ENCODE measurements at places on chromosomes 11 and 22.
A peak's percentile ranks its signal among the peaks of the same experiment; 100 is the strongest.

GRCh38 chr11:75325713-75326438, 25.6 kb downstream of the ARRB1 start:
- DNase-seq, result no peak

DNA sequence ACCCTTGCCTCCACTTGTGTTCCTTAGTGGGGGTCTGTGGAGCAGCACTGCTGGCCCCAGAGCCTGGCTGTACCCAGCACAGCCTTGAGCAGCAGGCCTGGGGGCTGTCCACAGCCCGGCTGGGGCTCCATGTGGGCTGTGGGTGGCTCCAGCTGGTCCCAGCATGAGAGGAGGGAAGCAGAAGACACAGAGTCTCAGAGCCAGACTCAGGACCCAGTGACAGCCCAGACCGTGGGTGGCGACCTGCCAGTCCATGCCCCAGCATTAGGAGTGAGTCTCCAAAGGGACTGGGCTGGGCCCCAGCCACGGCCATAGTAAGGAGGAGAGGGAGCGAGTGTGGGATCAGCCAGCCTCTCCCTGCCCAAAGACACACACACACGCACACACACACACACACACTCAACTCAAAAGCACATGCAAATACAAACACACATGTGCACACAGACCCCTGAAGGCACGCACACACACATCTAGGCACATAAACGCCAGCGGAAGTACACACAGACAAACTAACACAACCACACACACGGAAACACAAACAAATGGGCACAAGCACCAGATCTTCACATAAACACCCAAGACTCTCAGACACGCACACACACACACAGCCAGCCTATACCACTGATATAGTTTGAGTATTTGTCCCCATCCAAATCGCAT, 16.7 kb upstream of the LRRC10B start:
- DNase-seq, result no peak

- DNase-seq, result no peak
These were observed 3.9 kb upstream of the DNAJB13 start for GRCh38 chr11:73946798-73947458.

- DNase-seq, result no peak
These were observed 108.2 kb downstream of the CYP2R1 start for GRCh38 chr11:14783788-14784187.

DNA sequence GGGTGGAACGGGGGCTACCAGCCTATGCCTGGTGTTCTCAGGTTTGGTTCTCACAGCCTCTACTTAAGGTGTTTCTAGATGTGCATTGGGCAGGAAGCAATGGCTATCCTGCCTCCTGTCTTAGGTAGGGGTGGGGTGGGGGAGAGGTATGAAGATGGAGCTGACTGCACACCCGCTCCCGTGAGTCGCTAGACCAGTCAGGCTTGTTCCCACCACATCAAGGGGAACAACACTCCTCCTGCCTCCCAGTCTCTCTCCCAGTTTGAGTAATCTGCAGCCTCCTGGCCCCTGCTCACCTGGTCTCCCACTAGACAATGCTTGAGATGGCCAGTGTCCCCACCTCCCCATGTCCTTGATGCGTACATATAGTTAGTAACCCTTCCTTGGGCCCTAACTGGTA, 79.3 kb upstream of the TENM4 start:
- DNase-seq, result no peak

DNA sequence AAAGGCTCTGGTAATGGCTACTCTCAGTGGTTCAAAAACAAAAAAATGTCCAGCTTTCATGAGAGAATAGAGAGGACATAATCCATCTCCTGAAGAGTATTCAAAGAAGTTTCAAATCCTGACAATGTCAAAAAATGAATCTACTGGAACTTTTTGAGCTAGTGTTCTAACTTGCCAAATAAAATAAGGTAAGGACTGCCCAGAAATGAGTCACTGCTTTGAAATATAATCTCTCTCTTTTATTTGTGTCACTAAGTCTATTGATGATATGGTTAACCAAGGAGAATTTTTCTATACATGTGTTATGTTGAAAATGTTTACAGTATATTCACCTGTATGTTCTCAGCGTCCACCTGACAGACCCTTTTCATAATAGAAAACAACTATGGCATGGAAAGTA, 3.4 kb downstream of the GUCY1A2 start:
- no peak for DNase-seq

- DNase-seq, result no peak
These were observed 27.8 kb downstream of the YWHAH start for GRCh38 chr22:31972180-31972579.

- DNase-seq, result no peak
These were observed 48.2 kb upstream of the FTH1 start for GRCh38 chr11:62015615-62016014.

- DNase-seq, result peak; percentile 81
These were observed 88.4 kb downstream of the PDE2A start for GRCh38 chr11:72585762-72586311.

DNA sequence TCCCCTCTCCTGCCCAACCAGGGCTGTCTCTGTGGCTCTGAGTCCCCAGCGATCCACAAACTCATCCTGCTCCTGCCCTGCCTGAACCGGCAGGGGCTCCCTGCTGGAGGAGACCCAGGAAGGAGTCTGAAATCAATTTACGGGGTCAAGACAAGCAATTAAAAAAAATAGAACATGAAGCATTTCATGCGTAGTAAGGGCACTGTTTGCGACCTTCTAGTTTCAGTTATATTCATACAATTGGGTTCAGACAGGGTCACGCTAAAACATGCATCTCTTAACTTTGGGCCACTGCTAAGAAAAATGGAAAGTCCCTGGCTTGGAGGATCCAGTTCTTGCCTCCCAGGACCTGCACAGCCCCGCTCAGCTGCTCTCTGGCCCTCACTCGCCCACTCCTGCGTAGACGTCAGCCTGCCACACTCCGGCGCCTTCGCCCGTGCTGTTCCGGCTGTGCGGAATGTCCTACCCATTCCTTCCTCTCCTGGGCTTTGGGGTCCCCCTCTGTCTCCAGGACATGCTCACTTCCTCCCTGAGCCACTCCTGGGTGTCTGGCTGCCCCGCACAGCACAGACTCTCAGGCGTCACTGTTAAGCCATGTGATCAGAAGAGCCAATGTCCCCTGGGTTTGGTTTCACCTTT, 12.8 kb downstream of the NFAM1 start:
- DNase-seq, result no peak

DNA sequence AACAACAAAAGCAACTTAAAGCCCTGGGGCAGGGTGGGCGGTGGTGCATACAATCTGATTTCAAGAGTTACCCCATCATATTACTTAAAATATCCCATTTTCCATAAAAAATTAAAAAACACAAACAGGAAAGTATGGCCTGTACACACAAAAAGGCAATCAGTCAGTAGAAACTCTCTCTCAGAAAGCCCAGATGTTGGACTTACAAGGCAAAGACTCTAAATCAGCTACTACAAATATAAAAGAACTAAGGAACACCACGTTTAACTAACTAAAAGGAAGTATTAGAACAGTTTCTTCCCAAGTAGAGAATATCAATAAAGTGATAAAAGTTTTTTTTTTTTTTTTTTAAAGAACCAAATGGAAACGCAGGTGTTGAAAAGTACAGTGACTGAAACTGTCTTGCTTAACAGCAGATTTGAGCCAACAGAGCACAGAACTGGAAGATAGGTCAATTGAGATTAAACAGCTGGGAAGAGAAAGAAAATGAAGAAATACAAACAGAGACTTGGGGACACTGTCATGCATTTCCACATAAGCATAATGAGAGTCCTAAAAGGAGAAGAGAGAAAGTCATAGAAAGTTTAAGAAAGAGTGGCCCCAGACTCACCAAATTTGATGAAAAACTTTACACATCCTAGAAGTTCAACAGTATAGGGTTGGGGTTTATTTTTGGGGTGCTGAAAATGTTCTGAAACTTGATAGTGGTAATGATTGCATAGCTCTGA, 8.6 kb downstream of the SC5D start:
- DNase-seq, result no peak

GRCh38 chr11:75557666-75558494, 4.2 kb upstream of the SERPINH1 start:
- DNase-seq, result no peak

- no peak for DNase-seq
These were observed 203.7 kb upstream of the DDI1 start for GRCh38 chr11:103832762-103833161.

GRCh38 chr11:61910187-61911127, 6.9 kb downstream of the RAB3IL1 start:
- no peak for DNase-seq

- DNase-seq, result no peak
These were observed 12.5 kb upstream of the TP53I11 start for GRCh38 chr11:44963136-44963535.

DNA sequence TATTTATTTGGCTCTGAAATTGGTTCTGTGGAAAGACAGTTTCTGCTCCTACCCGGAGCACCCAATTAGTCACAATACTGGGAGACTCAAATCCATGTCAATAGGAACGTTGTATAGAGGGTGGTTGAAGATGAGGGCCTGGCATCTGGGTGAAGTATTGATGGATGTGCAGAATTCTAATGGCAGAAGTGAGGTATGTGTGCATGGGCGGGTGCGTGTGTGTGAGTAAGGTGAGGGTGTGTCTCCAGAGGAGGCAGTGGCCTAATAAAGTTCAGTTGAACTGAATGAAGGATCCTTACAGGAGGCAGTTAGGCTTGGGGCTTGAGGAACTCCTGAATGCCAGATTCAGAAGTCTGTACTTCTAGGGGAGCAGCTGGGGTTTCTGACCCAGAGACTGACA, 71.8 kb upstream of the B3GAT1 start:
- no peak for DNase-seq

GRCh38 chr11:20362481-20362880, 1.0 kb upstream of the HTATIP2 start:
- DNase-seq, result no peak

DNA sequence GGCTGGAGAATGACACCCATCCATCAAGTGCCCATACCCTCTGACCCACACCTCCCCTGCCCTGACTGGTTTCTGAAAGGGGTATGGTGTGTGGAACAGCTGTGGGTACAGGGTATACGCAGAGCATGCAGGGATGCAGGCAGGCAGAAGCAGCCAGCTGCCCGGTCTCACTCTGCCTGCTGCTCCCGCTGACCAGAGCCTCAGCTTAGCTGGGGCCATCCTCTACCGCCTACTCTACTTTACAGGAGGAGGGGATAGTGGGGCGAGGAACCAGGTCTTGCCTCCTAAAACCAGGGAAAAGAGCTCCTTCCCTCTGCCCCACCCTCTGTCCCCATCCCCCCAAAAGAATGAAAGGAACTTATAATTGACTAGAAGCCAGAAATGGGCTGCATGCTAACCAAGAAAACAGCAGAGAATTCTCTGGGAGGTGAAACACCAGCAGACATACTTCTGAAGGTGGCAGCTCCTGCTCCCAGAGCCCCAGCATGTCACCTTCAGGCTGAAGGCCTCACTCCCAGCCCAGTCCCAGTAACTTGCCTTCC, 13.0 kb upstream of the CHRM4 start:
- no peak for DNase-seq

DNA sequence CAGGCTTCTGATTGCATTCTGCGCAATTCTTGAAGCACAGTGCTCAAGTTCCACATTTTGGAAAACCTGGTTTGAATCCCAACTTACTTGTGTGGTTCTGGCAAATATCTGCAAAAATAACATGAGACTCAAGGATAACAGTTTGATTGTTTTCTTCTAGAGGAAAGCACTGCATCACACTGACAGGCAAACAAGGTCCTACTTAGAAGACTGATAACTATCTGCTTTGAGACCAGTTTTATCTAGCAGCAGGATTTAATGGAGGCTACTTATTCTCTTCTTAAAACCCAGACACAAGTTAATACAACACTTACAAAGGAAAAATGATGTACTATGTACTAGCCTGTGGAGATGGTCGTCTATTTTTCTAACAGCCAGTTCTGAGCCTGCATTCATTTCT, 41.4 kb downstream of the RIC3 start:
- DNase-seq, result no peak

GRCh38 chr11:88484873-88485621, 147.5 kb upstream of the CTSC start:
- DNase-seq, result peak; percentile 51

DNA sequence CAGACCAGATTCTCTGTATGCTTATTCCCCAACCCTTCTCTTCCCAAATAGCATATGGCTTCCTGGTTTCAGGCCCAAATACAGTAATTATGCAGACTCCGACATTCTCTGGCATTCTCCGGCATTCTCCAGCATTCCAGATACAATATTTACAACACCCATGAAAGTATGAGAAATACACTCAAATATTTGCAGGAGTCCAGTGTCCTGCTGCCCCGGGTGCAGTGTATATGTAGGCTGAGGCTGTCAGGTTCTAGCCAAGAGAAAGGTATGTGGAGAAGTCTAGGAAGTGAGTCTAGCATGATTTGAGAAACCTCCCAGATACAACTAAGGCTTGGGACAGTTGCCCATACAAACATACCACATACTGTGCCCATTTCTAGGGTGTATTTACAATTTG, 160.7 kb downstream of the SOX6 start:
- DNase-seq, result no peak

DNA sequence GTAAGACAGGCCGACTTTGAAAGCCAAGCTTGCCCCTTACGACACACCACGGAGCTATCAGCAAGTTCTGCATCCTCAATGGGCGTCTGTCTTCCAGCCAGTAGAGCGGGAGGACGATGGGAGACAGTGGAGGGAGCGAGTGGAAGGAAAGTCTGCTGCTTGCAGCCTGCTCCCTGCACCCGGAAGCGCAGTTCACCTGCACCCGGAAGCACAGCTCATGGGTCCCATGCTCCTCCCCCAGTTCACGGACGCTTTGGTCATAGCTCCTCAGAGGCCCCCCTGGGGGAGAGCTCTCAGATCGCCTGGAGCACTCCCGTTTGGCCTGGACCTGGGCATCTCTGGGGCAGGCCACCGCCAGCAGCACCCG, 51.3 kb downstream of the FBLN1 start:
- no peak for DNase-seq
